ENCODE measurements at places on chromosomes 7 and 10.

DNA sequence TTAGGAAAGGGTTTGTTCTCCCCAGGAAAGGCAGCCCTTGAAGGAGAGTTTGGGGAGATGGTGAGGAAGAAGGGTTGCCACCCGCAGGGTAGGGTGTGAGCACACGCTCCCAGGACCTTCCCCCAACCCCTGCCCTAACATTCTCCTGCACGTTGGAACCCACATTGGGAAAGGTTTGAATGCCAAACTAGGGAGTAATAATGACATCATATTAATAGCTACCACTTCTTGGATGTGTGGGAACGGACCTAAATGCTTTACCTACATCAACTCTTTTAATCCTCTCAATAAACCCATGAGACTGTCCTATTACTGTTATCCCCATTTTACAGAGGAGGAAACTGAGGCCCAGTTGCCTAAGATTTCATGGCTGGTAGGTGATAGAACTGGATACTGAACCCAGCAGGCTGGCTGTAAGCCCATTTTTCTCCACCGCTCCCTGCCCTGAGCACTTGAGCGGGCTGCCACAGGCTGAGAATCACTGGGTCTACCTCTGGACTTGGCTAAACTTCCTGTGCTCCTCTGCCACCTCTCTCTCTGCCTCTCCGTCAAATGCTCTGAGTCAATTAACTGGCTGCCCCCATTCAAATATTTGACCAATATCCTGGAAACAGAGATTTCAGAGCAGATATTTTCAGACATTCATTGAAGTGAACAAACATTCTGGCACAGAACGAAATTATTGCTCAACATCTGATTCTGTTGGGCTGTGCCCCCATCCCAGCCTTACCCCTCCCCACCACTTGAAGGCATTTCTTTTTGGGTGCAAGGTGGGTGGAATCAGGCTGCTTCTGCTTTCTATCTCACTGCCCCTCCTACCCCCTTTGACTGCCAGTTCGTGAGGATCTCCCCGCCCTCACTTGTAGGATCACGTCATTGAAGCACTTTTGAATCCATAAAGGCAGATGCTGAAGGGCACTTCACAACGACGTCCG, 129.7 kb downstream of the C10orf105 start:
- DNase-seq: no peak

- no peak for DNase-seq
These were observed at the start of gene SH3PXD2A for GRCh38 chr10:103855424-103855823. TSS of gene SH3PXD2A (minus strand) at chr10:103855576. CDS start at chr10:103855266, 310 bp downstream.

DNA sequence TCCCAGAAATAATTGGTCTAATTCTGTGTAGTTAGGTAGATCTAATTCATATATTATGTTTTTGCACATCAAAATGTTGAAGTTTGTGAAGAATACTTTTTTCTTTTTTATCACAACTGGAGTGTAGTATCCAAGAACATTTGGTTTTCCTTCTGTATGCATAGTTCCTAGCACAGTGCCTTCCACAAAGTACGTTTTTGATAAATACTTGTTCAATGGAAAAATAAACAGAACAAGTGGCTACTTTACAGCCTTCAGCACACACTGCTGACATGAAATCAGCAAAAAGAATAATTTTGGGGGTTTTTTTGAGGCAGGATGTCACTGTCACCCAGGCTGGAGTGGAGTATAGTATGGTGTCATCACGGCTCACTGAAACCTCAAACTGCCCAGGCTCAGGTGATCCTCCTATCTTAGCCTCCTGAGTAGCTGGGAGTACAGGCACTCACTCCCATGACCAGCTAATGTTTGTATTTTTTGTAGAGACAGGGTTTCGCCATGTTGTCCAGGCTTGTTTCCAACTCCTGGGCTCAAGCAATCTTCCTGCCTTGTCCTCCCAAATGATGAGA, 27.9 kb downstream of the TARP start:
- DNase-seq: no peak

GRCh38 chr7:98630149-98630548, 13.1 kb downstream of the NPTX2 start:
- DNase-seq: no peak

DNA sequence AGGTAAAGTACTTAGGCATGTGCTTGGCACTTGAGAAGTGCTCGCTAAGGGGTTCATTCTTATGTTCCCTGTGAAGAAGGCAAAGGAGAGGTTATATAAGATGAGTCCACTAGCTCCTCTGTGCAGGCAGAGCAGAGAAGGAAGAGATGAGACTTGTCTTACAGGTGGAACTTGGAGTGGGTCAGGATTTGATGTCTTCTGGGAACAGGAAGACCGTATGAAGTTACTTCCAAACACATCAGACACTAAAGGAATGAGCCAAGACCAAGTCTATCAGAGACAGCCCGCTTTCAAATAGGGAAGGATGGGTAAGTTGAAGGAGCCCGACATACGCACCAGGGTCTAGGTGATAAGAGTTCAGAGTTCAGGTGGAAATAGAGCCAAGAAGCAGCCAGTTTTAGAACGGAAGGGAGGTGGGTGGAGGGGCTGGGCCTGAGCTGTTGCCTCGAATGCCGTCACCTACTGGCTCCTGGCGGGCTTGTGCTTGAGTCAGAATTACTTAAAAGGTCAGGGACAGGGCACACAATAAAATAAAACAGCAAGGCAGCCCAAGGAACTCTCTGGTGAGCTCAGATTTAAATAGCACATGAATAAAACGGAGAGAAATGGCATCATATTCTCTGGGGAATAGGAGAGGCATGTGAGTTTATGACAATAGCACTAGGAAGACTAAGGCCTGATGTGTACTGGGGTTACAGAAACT, 56.1 kb upstream of the GRB10 start:
- DNase-seq: no peak

- DNase-seq: no peak
These were observed 398.1 kb upstream of the PRKCQ start for GRCh38 chr10:6978187-6978627.

DNA sequence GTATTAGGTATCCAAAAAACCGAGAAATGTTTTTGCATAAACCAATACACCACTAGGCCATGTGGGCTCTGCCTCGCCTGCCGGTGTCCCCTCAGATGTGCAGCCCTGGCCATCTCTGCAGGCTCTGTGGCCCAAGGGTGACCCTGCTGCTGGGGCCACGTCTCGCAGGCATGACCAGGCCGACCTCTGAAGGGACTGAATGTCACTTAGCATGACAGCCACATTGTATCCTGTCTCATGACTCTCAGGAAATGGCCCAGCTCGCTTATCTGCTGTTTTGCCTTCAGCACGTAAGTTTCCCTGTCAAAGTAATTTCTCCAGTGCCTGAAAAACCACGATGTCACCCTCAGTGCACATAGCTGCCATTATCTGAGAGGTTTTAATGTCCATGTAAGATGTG, 49.5 kb upstream of the ZNF32 start:
- no peak for DNase-seq

GRCh38 chr7:79790656-79791262, 337.3 kb upstream of the MAGI2 start:
- DNase-seq: no peak

DNA sequence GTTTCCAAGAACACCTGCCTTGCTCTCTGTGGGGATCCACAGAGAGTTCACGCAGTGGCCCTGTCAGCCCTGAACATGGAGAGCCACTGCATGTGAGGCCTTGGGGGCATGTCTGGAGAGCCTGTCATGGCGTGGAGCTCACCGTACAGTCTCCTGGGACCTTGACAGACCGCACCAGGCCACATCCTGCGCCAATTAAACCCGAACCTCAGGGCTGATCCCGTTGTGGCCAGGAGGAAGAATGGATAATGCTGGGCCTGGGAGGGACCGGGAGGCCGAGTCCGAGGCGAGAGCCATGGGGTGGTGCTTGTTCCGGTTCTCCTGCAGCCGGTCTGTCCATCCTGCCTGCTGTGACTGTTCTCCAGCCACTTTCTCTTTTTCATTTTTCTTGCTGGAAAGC, 68.7 kb downstream of the DNAJB6 start:
- DNase-seq: no peak

- DNase-seq: no peak
These were observed 61.5 kb downstream of the VIPR2 start for GRCh38 chr7:159083001-159083697.

DNA sequence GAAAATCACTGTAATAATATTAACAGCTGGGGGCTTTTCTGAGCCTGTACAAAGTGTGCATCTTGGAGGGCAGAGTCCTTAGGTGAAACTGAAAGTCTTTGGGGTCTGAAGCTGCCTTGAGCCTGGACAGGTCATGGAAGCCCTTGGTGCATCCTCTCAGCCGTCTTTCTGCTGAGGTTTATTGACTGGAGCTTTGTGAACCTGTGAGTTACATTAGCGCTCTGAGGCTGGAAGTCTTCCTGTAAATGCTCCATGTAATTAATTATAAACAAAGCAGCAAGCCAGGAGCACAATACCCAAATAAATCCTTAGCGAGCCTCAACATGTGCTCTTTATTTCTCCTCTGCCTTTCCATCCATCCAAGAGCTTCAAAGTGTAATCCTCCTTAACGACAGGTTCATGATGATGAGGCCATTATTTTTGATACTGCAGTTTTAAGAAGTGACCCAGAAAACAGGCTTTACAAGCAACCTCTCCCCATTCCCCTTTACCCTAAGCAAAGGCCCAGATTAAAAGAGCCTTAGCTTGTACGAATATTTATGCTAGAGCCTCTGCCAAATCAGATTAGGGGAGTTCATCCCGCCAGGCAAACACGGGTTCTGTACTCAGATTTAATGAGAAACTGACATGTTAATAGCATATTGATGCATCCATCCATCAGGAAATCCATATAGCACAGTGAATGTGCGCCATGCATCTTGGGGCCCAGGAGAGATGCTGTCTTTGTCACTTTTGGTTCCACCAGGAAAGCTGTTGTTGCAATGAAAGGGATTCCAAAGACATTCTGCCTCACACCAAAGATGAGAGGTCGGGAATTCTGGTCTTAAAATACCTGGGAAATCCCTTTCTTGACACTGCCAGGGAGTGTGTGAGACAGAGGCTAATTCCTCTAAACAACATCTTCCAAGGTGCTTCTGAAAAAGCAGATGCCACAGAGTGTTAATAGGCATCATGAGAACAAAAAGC, 118.1 kb downstream of the ANLN start:
- no peak for DNase-seq

GRCh38 chr7:130218806-130219620, 11.4 kb downstream of the SSMEM1 start:
- no peak for DNase-seq

DNA sequence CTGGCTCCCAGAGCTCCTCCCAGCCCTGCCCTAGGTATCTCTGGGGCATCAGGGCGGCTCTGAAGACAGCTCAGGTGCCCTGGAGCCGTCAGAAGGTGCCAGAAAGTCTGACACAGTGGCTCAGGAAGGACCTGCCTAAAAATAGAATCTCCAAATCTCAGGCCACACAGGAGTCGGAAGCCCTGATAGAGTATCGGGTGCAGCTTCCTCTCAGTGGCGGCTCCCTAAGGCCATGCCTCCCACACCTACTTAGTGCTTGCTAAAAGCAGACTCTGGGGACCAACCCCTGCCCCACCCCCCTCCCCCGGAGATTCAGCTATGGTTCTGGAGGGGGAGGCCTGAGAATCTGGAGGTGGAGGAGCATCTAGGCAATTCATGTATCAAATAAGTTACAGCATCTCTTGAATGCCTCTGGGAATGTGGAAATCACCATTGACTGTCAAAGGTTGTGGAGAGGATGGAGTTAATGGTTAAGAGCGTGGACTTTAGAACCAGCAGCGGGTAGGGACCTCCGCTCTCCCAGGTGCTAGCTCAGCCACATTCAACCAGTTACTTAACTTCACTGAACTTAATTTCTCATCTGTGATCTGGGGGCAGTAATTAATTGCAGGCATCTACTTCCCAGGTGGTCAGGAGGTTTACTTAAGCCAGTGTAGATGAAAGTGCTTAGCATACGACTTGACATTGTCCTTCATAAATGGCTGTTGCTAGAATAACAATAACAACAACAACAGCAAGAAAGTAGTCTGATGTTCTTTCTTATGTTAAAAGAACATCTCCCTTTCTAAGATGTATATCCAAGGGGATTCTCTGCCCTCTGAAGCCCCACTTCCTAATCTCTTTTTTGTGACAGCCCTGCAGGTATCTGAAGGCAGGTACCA, 38.6 kb upstream of the MXI1 start:
- no peak for DNase-seq

- no peak for DNase-seq
These were observed 29.6 kb upstream of the AKR1C3 start for GRCh38 chr10:5064656-5065055.

DNA sequence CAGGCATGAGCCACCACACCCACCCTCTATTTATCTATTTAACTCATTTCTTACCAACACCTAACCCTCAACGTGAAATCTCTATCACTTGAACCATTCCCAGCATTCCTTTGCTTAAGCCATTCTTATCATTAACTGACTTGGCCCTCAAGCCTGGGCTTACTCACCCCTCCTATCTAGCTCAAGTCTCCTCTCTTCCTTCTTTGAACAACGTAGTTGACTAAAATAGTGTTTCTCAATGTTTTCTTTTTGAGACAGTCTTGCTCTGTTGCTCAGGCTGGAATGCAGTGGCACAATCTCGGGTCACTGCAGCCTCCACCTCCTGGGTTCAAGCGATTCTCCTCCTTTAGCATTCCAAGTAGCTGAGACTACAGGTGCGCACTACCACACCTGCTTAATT, 7.0 kb downstream of the ANXA7 start:
- DNase-seq: no peak

- DNase-seq: no peak
These were observed 17.4 kb upstream of the TCF7L2 start for GRCh38 chr10:112932658-112933057.

- no peak for DNase-seq
These were observed 520 bp downstream of the CPA5 start for GRCh38 chr7:130345136-130345535.

GRCh38 chr7:43113622-43114457, 1.4 kb downstream of the HECW1 start:
- no peak for DNase-seq

- DNase-seq: no peak
These were observed 449.1 kb downstream of the PAXIP1 start for GRCh38 chr7:154553711-154554265.

GRCh38 chr7:105132335-105132734, 118.3 kb downstream of the KMT2E start:
- DNase-seq: no peak

DNA sequence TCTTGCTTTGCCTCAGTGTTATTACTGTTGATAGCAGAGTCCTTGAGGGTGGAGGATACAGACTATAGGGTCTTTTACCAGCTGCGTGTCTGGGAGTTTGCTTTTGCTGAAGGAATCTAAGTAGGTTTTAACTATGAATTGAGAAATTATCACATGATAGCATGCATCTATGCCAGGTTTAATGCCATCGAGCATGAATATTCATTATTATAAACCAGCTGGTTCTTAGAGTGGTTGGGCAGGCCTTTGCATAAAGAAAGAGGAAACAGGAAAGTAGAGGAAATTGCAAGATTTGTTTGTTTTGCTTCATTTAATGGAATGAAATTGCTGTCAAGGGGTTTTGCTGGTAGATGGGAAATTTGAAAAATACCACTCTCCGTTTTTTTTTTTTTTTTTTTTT, 70.7 kb downstream of the PLPP4 start:
- no peak for DNase-seq

- no peak for DNase-seq
These were observed 162.7 kb downstream of the AKR1D1 start for GRCh38 chr7:138238734-138239659.

- no peak for DNase-seq
These were observed 7.1 kb downstream of the KCNMA1 start for GRCh38 chr10:77630507-77630848.

- no peak for DNase-seq
These were observed 9.7 kb upstream of the FHIP2A start for GRCh38 chr10:114811862-114812261.
